Fibroblast of skin of right quadriceps (primary cell): ENCODE measurements at places on chromosomes 13 and 19.

DNA sequence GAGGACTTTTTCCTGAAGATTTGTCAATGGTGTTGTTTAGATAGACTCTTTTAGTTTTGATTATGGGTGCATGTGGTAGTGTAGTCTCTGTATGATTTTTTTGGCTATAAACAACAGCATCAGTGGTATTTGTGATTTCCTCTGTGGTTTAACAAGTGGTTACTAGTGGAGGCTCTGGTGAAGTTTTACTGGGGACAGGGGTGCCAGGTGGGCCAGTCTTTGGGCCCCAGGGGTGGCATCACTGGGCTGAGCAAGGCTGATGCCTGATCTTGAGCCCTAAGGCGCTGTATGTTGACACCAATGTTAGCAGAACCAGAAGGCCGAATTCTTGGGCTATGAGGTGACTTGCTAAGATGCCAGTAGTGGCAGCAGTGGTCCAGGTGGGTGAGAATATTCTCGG lies 811.4 kb downstream of the DACH1 start:
- DNase-seq: no peak

- DNase-seq: no peak
Measured at GRCh38 chr19:18861235-18861634, 29.5 kb downstream of the UPF1 start.

- DNase-seq: no peak
Measured at GRCh38 chr19:8593931-8594330, 16.6 kb downstream of the ADAMTS10 start.

DNA sequence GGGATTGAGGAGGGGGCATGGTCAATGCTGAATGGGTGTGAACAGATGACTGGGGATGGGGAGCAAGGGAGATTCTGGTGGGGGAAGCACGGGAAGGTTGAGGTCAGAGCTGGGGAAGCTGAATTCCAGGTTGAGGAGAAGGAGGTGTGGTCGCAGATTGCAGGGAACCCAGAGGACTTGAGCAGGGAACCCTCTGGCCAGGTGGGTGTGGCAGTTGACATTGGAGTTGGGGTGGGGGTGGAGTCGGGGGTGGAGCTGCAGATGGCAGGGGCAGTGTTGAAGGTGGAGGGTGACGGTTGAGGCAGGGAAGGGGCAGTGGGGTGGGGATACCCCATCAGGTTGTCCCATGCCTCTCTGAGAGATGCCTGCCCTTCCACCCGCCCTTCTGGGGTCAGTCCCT lies 94.7 kb downstream of the WTIP start:
- no peak for DNase-seq

DNA sequence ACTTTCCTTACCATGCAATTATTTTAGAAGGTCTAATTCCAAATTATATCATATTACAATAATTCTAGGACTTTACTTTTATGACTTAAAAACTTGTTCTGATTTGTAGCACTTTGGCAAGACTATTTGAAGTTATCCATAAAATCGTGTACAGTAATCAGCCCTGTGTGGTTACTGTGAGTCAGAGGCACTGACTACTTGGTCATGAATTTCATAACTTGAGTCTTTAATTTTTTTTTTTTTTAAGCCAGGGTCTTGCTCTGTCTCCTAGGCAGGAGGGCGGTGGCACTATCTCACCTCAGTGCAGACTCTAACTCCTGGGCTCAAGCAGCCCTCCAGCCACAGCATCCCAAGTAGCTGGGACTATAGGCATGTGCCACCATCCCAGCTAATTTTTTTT lies 1319.2 kb upstream of the SLC10A2 start:
- peak; percentile 82 for DNase-seq

GRCh38 chr19:18807861-18808331 lies 16.8 kb upstream of the COMP start:
- DNase-seq: peak; percentile 59

DNA sequence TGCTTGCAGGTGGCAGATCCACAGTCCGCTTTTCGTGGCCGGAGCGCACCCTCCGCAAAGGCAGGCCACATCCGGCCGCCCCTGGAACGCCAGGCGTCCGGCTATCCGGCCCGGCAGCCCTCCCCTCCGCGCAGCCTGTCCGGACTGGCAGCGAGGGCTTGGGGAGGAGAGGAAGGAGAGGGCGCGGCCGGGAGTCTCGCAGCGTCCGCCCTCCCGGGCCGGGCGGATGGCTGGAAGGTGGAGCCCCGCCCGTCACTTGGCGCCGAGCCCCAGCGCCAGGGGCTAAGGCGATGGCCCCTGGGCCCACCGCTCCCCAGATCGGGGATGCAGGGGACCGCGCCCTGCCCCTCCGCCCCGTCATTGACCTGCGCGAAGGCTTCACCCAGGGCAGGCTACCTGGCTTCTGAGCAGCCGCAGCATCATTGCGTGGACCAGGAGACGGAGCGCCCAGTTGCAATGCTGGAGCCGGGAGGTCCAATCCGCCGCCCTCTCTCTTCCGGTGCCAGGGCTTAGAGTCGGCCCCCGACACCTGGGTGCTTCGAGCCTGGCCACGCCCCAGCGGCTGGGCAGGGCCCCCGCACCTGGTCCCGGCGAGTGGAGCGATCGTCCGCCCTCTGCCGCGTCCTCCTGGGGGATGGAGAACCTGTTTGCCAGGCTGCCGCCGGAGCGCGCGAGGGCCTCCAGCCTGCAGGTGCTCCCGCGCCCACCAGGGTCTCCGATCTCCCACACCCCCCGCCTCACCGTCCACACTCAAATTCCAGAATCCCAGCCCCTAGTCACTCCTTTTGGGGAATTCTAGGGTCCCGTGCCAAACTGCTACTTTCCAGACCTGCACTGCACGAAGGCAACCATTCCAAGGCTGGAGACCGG lies at the start of gene FUT1:
Gene FUT1, minus strand, starts transcription at position 146 of the 870 bp plus-strand sequence. CDS start 1,360 bp downstream, outside the sequence.
- no peak for DNase-seq

- peak; percentile 82 for DNase-seq
Measured at GRCh38 chr13:98214008-98214643, 37.1 kb upstream of the RNF113B start.

- DNase-seq: no peak
Measured at GRCh38 chr19:4124638-4125037, 716 bp upstream of the MAP2K2 start.

- peak; percentile 39 for DNase-seq
Measured at GRCh38 chr19:17103177-17103576, 27.6 kb downstream of the MYO9B start.

DNA sequence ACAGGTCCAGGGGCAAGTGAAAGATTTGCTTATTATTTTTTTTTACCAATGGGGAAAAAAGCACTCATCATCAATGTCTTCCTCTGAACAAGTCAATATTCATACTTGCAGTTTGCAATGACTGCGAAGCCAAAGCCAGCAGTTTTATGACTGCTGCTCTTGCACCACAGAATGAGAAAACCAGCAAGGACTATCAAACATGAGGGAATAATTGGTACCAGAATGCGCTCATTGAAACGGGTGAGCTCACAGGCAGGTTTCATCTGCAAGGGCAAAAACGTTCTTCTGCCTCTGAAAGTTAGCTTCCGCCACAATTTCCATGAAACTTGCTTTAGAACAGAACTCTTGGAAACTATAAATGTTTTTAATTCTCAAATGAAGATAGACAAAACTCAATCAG lies 5.5 kb downstream of the DLEU7 start:
- peak; percentile 14 for DNase-seq

GRCh38 chr19:7215176-7215575 lies 79.0 kb downstream of the INSR start:
- DNase-seq: no peak

DNA sequence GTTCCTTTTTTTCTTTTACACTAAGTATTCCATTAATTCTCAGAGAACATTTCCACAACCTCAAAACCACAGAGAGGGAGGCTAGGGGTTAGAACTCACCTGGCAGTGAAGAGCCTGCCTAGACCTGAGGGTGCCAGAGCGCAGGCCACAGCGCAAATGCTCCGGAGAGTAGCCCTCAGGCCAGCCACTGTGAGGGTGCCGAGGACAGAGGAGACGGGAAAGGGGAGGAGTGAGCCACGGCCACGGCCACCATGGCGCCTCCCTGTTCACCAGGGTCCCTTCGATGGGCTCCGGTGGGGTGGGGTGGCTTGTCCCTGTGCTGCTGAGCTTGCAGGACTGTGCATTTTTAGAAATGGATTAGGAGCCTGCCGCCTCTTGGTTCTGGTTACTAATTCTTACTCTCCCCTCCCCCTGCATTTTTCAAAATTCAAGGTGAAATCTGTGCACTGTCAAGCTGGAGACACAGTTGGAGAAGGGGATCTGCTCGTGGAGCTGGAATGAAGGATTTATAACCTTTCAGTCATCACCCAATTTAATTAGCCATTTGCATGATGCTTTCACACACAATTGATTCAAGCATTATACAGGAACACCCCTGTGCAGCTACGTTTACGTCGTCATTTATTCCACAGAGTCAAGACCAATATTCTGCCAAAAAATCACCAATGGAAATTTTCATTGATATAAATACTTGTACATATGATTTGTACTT lies 58.8 kb downstream of the GGACT start:
- no peak for DNase-seq

DNA sequence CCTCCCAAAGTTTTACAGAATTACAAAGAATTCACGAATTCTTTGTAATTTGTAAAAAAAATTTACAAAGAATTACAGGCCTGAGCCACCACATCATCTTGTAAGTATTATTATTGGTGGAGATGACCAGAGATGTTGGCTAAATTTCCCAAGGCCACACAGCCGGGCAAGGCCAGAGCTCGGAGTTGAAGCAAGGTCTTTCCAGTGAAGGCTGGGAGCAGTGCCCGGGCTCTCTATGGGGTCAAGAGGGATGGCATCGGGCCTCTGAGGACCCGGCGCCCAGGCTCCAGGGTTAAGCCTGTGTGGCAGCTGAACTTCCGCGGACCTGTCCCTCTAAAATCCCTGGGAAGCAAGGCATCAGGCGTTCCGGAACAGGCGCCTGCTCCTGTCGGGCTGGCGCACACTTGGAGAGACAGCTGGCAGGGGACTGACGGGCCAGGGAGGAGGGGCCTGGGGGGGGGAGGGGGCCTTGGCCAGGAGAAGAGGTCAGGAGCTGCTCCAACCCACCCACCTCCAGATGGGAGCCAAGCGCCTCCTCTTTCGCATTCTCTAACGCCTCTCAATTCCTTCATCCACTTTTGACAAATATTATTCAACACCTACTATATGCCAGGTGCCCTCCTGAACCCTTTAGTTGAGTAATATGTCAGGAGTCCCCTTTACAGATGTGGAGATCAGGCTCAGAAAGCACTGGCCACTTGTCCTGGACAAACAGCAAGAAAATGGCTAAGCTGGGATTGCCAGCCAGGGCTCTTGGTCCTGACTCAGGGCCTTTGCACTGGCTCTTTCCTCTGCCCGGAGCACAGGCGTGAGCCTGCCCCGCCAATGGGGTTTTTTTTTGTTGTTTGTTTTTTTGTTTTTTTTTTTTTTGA lies 36.8 kb upstream of the SEMA6B start:
- no peak for DNase-seq

DNA sequence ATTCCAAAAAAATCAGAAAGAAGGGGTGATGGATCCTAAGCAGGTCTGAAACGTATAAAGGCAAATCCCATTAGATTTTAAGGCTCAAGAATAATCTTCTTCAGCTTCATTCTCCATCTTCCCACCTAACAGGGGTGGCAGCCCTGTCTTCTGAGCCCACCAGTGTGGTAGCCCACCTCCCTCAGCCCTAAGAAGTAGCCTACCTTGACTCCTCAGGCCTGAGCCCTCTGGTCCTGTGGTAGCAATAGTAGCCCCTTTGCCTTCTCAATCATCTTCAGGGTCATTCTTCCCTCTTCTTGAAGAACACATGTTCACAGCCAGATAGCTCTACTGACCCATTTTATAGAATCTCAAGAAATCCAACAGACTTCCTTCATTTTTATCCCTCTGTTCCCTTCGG lies 33.7 kb downstream of the N4BP2L2 start:
- no peak for DNase-seq

GRCh38 chr13:100667894-100668293 lies 6.7 kb downstream of the TMTC4 start:
- no peak for DNase-seq

- no peak for DNase-seq
Measured at GRCh38 chr13:95378603-95379002, 77.4 kb upstream of the ABCC4 start.

DNA sequence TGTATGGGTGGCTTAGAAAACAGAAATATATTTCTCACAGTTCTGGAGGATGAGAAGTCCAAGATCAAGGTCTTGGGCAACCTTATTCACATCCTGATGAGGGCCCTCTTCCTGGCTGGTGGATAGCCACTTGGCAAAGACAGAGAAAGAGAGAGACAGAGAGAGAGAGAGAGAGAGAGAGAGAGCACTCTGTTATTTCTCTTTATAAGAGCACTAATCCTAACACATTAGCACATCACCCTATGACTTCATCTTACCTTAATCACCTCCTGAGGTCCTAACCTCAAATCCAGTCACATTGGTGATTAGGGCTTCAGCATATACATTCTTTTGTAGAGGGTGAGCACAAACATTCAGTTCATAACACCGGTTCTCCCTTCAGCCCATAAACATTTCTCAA lies 430.3 kb downstream of the EFNB2 start:
- no peak for DNase-seq

- no peak for DNase-seq
Measured at GRCh38 chr19:49682274-49682673, 5.2 kb downstream of the PRMT1 start.

DNA sequence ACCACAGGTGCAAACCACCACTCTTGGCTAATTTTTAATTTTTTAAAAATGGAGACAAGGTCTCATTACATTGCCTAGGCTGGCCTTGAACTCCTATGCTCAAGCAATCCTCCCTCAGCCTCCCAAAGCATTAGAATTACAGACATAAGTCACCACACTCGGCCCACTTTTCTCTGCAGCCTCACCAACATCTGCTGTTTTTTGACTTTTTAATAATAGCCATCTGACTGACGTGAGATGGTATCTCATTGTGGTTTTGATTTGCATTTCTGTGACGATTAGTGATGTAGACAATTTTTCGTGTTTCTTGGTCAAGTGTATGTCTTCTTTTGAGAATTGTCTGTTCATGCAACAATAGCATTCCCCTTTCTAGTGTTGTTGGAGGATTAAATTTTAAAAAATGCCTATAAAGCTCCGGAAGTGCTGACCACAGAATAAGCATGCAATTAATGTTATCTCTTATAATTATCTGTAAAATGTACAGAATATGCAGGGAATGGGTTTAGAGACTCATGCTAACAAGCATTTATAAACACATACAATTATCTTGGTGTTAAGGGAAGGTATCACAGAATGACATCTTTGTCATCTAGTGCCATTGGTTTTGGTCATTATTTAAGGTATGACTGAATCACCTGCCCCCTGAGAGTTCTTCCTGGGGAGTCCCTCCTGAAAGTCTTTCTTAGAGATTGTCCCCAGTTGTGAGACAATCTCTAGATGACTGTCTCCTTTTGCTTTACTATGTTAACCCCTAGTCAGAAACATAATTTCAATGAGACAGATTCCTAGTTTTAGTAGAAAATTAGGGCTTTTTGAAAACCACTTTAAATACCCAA lies 118.5 kb upstream of the SERTM1 start:
- no peak for DNase-seq

- DNase-seq: no peak
Measured at GRCh38 chr13:29903996-29904395, 53.6 kb upstream of the UBL3 start.

- DNase-seq: no peak
Measured at GRCh38 chr19:2423915-2424685, 3.3 kb downstream of the TIMM13 start.

- no peak for DNase-seq
Measured at GRCh38 chr19:12093777-12094176, 29.2 kb downstream of the ZNF844 start.
